ENCODE measurements at places on chromosomes 2 and 18.
A peak's percentile ranks its signal among the peaks of the same experiment; 100 is the strongest.

GRCh38 chr2:44938287-44939105 is 3.0 kb upstream of the SIX3 start:
- DNase-seq, result no peak

DNA sequence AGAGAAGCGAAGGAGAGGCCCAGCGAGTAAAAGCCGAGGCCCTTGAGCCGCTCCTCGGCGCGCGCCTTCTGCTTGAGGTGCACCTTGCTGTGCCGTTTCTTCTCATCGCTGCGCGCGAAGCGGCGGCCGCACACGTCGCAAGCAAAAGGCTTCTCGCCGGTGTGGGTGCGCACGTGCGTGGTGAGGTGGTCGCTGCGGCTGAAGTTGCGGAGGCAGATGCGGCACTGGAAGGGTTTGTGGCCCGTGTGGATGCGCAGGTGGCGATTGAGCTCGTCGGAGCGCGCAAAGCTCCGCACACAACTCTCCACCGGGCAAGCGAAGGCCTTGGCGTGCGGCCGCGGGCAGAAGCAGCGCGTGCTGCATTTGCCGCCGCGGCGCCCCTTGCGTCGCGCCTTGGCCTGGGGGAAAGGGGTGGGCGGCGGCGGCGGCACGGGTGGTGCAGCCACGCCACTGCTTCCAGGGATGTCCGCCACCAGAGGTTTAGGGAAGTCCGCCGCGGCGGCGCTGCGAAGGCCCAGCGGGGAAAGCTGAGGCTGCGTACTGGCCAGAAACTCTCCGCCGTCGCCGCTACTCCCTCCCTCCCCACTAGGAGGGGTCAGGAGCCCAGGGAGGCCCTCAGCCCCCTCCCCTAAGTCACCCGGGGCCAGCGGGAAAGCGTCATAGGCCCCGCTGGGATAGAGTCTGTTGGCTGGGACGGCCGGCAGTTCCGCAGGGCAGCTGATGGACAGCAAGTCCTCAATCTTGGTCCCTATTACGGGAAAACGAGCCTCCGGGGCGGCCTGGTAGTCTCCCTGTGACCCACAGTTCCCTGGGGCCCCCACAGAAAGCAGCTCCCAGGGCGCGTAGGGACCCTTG is 1.7 kb downstream of the EGR4 start:
- DNase-seq, result peak; percentile 48

DNA sequence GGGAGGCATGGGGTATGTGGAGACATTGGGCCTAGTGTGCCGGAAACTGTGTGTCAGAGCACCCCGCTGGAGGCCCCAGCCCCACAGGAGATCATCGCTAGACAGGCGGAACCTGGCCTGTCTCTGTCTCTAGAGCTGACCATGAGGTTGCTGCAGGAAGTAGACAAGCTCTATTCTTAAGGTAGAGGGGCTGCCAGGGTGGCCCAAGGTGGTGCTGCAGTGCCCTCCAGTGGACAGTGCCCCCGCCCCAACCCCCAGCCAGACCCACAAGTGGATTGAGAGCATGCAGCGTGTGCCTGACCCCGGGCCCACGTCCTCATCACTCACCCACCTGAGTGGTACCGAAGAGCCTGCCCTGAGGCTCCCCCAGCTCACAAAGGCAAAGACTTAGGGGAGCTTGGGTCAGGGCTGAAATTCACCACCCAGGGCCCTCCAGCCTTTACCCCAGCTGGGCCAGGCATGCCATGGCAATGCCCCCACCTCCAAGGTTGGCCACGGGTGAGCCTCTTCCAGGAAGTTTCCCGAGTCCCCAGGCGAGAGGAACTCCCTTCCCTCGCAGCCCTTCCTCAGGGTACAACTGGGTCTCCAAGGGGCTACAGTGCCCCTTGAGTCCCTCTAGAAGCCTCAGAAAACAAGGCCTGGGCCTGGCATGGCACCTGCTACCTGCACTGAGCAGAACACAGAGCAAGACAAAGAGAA is 155.0 kb downstream of the TTC32 start:
- DNase-seq, result peak; percentile 39

- no peak for DNase-seq
Observed at GRCh38 chr2:136251197-136251884, 133.4 kb upstream of the CXCR4 start.

DNA sequence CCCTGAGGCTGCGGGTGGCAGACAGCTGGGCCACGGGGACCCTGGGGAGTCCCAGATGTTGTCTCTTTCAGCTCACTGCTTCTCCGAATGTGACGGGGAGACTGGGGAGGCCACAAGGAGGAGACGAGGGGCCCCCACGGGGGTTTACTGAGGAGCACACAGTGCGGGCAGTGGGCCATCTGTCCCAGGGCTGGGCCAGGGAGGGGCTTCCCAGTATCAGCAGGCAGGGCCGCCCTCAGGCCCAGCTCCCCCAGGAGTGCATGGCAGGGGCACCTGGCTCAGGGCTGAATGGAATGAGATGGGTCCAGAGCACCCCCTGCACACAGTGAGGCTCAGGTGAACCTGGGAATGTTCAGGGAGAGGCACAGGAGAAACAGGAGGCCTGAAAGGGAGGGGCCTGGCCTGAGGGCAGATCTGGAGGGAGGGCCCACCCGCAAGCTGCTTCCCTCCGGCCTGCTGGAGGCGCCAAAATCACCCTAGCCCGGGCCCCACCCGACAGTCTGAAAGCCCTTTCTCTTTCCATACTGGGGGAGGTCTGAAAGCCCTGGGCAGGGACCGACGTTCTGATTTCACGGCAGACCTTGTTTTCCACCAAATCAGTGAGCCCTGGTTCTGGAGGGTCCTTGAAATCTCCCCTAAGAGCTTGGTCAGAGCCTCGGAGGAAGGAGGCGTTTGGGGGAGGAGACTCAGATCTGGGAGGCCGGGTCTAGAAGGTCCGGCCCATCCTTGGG is 35.5 kb upstream of the PTMA start:
- DNase-seq, result peak; percentile 48

DNA sequence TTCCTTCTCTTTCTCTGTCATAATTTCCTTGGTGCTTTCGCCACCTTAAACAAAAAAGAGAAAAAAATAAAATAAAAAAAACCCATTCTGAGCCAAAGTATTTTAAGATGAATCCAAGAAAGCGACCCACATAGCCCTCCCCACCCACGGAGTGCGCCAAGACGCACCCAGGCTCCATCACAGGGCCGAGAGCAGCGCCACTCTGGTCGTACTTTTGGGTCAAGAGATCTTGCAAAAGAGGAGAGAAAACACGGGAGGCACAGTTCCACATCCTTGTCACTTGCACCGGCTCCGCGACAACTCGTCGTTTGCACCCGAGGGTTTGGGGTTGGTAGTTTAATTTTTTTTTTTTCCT is 1.8 kb upstream of the SP9 start:
- no peak for DNase-seq

- DNase-seq, result no peak
Observed at GRCh38 chr18:13585379-13586153, 140.8 kb downstream of the FAM210A start.

DNA sequence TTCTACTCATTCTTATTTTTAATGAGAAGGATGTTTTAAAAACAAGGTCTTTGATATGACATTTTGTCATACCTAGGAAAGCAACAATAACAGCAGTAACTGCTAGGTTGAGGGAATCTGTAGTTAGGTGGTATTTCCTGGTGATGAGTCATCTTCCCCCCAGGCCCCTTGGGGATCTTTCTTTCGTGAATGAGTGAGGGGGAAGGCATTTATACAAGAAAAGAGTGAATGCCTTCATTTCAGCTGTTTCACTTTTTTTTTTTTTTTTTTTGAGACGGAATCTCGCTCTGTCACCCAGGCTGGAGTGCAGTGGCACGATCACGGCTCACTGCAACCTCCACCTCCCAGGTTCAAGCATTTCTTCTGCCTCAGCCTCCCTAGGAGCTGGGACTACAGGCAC is 108.6 kb downstream of the MAP4K4 start:
- no peak for DNase-seq

- no peak for DNase-seq
Observed at GRCh38 chr2:100630473-100630977, 67.7 kb downstream of the PDCL3 start.

Data from COR-L47 (cell line).